ENCODE measurements at places on chromosomes 2 and 18.

DNA sequence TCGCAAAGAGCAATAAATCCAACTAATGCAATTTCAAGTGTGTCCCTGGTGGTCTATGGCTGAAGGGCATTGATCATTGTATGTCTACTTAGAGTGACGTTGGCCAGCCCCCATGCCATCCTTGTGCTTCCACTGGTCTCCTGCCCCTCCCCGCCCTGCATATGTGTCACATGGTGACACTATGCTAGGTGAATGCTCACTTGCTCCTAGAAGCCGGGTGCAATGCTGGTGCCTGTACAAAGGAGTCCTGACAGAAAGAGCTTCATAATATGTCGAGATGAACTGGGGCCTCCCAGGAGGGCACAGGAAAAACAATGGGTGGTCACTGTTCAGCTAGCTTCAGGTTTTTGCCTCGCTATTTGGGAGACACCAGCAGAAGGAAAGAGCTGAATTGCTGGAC is 5.9 kb upstream of the TRABD2A start:
- no peak for DNase-seq

GRCh38 chr2:142892715-142893114 is 15.3 kb downstream of the KYNU start:
- DNase-seq: no peak

DNA sequence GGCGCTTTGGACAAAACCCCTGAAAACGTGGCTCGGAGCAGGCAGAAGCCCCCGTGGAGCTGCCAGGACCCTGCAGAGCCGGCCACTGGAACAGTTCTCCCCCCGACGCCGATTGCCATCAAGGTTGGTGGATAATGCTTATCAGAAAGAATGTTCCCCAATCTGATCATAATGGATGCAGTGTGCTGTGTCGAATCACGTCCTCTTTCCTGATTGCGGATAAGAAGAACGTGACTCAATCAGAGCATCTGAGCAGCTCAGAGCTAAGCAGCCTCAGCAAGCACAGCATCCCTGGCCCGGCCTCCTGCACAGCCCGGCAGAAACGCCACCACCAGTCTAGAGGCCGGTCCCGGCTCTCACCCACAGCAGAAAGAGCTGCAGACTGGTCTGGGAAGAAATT is 488.0 kb downstream of the EIPR1 start:
- no peak for DNase-seq

DNA sequence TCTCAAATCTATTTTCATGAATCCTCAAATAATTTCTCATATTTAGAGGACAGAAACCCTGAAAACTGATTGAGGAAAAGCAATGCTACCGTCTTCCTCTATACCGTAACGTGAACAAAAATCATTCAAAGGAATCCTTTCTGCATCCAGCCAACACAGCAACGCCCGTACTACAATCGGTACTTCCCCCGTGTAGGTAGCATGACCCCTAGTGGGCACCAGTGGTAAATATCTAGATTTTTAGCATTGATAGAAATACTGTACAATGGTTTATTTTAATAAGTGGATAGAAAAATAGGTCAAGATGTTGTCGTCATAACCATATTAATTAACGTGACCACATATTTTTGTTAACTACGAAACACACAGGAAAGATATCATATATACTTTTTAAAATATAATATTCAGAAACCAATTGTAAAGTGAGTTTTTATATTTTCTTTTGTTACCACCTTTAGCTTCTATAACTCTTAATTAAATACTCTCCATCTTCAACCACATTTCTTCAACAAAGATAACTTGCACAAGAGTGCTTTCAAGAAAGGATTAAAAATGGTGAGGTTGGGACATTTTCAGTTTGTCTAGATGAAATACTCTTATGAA is 194.1 kb downstream of the SS18 start:
- DNase-seq: peak; percentile 17

DNA sequence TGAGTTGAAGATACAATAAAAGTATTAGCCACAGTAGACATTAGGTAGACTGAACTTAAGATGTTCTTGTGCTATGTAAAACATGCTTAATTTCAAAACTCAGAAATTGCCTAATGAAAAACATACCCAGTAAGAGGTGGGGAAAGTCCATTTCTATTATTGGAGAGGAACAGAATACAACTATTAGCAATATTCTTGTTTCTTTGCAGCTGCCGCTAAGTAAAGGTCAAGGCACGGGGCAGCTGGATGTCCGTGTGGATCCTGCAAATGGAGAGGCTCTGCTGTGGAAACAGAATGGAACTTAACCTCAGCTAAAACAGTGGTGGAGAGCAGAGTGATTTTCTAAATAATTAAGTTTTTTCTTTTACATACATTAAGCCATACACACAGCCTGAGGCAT is 139.2 kb upstream of the ARHGAP28 start:
- no peak for DNase-seq

- no peak for DNase-seq
Observed at GRCh38 chr2:99431587-99432275, 58.1 kb downstream of the REV1 start.

- peak; percentile 81 for DNase-seq
Observed at GRCh38 chr18:39647627-39648534, 2082.3 kb upstream of the CELF4 start.

GRCh38 chr2:185919155-185919554 is 180.6 kb downstream of the FSIP2 start:
- DNase-seq: peak; percentile 6
